Activated naive CD4-positive, alpha-beta T cell (primary cell): ENCODE measurements at places on chromosomes 2 and 18.

DNA sequence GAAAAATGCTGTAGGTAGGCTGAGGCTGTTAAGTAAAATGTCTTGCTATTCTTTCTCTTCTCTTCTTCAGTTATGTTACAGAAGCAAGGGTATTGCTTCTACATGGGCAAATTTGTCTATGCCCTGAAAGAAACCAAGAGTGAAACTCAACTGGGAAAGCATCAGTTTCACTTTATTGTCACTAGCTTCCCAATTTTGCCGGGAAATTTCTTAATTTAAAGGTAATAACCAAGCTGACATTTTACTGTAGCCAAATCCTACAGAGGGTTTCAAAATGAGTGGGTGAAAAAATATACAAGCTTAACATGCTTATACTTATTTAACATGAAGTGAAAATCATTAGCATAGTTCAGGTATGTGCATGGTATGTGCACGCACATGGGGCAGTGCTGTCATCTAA is 3.2 kb downstream of the TANK start:
- DNase-seq, result no peak

DNA sequence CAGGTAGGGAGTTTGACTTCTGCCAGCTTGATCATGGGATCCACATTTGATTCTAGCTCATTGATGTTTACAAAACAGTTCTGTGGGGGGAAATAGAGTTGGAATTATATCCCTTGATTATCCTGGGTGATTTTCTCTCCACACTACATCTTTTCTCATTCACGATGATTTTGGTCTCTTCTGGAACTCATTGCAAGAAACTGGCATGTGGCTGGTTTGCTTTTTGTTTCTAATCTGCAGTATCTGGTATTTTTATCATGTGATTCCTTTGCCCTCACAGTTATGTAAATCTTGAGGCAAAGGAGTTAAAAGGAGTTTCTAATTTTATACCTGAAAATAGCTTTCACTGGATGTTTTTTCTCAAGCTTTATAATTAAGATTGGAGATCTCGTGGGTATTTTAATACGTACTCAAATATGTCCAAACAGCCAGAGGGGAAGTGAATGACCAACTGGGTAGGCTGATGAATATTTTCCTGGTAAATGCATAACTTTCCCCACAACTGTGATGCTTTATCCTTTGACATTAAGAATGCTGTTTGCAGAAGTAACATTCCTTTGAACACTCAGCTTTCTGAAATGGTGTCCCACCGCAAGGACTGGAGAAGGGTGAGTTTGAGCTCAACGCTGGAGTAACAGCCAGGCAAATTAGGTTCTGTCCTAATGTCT is 502.9 kb upstream of the ZEB2 start:
- no peak for DNase-seq

- DNase-seq, result no peak
These were observed 4.5 kb upstream of the CTIF start for GRCh38 chr18:48534364-48534763.

- DNase-seq, result no peak
These were observed 1315.1 kb upstream of the DDX18 start for GRCh38 chr2:116499389-116499788.

GRCh38 chr2:14673351-14673875 is 40.9 kb downstream of the LRATD1 start:
- no peak for DNase-seq

DNA sequence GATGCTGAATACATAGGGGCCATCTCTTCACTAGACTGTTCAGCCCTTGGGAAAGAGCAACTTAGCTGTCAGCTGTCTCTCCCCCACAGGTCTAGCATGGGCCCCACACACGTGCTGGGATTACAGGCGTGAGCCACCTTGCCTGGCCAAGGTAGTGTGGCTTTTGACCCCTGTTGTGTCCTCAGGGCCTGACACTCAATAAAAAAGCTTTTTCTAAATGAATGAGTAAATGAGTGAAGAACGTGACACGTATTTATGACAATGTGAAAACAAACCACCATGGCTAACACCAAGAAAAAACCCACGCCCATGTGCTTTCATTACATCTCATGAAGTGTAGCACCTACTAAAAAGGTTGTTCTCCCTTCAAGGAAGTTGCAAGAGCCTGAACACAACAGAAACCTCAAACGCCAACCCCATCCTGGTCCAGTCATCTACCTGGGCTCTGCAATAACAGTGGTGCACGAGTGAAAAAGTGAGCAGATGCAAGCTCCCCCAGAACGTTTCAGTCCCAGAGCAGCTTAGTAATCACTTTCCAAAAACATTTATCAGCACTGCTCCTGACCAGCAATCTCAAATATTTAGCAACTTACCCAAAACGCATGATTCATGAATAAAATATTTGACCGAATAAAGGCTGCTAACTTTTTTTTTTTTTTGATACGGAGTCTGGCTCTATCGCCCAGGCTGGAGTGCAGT is 3.4 kb downstream of the WDFY1 start:
- peak; percentile 19 for DNase-seq

- no peak for DNase-seq
These were observed 23.7 kb upstream of the SMAD7 start for GRCh38 chr18:48974304-48975119.

GRCh38 chr2:131125195-131125757 is 20.1 kb downstream of the PLEKHB2 start:
- no peak for DNase-seq

GRCh38 chr18:52465391-52465790 is 125.4 kb downstream of the DCC start:
- DNase-seq, result no peak

DNA sequence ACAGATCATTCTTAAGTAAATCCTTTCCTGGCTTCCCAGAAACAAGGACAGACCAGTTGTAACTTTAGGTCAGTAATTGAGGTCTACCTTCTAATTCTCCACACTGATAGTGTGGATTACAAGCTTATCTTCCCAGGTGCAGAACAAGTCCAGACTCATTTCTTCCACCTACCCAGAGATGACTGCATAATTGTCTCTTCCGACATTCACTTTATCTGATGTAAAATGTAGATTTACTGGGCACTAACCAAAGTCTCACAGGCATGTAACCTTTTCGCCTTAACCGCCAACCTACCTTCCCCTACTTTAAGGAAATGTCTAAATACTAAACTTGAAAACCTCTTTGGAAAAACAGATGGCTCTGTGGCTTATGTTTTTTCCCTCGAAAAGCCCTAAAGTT is 96.2 kb downstream of the NCK2 start:
- no peak for DNase-seq

GRCh38 chr2:38771632-38772031 is 6.4 kb upstream of the GEMIN6 start:
- DNase-seq, result no peak

DNA sequence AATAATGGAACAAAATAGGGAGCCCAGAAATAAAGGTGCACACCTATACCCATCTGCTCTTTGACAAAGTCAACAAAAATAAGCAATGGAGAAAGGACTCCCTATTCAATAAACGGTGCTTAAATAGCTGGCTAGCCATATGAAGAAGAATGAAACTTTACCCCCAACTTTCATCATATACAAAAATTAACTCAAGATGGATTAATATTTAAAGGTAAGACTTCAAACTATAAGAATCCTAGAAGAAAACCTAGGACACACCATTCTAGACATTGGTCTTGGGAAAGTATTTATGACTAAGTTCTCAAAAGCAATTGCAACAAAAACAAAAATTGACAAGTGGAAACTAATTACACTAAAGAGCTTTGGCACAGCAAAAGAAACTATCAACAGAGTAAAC is 139.1 kb downstream of the DNAH7 start:
- DNase-seq, result no peak

DNA sequence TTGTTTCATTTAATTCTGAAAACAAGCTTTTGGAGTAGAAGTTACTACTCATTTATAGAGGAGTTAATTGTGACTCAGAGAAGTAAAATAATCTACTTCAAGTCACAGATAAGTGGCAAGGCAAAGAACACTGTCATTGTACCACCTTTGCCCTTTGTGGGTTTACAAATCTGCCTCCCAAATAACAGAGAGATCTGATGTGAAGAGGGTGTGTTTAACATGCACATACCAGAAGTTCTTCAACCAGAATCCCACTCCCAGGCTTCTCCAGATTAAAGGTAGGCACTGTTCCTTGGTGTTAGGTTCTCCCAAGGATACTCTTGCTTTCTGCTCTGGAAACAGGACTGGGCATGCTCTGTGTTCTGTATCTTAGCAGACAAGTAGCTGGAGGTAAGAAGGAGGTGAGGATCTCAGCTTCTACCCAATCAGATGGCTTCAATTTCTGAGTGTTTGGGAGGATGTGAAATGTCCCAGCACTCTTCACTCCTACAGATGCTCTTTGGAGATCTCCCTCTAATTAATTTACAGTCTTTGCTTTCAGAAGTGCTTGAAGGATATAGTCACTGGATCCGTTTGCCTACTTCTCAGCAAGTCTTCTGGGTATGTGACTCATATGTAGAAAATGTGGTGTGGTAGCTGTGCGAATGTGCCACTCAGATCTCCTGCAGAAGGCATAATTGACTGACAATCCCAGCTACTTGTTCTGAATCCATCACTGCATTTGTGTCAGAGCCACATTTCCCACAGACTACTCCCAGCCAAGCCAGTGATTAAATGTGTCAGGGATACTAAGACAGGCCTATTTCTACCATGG is 111.1 kb downstream of the KLHL14 start:
- DNase-seq, result no peak

DNA sequence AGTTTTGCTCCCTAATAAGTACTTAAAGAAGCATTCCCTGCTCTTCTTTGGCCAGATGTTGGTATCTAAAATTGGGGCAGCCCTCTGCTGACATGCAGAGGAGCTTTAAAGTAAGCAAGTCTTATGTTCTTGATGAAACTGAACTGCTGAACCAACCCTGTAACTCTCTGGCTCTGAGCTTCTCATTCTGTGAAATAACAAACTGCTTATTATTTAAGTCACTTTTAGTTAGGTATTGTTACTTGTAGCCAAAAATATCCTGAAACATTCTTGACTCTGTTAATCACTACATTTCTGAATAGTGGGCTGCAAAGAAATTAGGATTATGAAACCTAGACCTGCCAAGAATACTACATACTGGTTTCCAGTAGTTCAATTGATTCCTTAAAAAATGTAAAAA is 15.5 kb downstream of the PPP3R1 start:
- no peak for DNase-seq

DNA sequence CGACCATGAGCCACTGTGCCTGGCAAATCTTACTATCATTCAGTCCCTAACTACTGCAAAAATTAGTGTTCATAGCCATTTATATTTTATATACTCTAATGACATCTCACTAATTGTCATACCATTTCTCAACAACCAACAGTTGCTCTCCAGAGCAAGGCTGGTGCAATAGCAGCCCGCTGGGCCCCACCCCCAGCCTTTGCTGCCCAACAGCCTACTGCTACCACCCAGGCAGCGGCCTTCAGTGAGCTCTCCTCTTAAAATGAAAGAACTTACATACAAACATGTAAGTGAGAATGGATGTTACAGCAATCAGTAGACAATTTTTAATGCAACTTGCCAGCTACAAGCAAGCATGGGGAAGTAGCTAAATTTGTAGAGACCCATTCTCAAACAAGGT is 90.5 kb downstream of the HNRNPLL start:
- no peak for DNase-seq

DNA sequence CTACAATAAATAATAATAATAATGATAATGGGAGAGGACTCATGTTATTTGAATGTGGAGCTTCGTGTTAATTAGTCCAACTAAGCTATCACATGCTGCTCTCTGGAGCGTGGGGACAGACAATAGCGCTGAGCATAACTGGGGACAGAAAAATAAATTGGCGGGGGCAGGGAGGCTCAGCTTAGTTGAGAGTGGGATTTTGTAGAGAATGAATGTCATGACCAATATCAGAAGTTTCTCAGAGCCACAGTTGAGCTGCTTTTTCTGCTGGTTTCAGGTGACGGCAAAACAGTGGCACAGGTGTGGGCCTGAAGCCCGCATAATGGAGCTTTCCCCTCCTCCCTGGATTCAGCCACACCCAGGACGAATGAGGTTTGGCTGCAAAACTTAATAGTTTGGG is 111.1 kb upstream of the CAB39 start:
- no peak for DNase-seq

- DNase-seq, result no peak
These were observed 2.0 kb upstream of the HS1BP3 start for GRCh38 chr2:20652673-20653575.

DNA sequence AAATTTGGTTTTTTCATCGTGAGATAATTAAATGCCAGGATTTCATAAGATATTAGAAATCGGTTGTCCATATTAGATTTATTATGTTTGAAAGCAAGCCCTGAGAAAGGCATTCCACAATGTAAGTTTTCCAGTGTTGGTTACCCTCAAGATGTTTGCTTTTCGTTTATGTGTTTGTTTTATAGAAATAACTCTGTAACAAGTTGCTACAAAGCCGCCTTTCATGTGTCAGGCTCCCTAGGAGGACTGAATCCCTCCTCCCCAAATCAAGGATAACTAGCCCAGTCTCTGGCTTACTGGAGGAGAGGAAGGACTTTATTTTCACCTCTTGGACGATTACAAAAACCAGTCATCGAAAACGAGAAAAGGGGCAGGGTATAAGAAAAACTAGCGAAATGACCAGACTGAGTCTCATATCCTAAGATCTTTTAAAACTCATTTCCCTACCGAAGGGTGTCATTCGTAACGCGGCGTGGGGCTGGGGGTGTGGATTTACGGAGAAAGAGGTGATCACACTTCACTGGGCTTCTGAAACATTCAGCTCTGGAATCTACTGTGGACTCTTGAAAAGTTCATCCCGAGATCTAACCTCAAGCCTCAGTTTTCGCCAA is 1.0 kb upstream of the PEX13 start:
- no peak for DNase-seq

GRCh38 chr18:57437402-57437765 is 2.2 kb downstream of the ONECUT2 start:
- no peak for DNase-seq

DNA sequence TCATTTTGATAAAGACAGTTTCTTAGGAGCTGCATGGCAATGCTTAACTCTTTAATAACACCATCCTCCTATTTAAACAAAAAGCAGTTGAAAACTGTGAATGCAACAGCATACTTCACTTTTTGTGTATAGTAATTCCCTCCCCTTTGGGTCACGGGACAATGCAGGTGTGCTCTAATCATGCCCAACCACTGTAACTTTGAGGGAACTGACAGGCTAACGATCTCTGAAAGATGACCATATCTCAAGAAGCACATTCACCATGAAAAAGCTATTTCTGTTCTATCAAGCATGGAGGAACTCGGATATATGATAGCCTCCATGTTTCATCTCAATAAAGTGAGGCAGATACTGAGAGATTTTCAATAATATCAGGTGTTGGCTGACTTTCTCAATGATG is 81.1 kb upstream of the CD226 start:
- no peak for DNase-seq

- no peak for DNase-seq
These were observed 170.0 kb downstream of the ZNF521 start for GRCh38 chr18:25181993-25182392.

DNA sequence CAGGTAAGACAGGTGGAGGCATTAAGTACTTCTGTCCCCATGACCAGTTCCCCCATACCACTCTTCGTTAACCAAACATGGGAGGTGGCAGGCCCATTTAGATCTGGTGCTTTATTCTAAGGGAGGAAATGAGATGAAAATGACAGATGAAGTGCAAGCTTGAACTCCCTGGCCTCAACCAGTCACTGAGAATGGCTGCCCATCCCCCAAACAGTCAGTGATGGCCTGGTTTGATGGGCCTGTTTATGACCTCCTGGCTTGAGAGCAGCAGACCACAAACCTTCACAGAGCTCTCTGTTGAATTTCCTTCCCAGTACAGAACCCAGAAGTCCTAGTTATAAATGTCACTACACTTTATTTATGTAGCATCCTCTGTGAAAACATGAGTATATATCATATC is 31.1 kb downstream of the EPAS1 start:
- no peak for DNase-seq
